HAP-1 (cell line): ENCODE measurements at places on chromosomes 6 and 20.

DNA sequence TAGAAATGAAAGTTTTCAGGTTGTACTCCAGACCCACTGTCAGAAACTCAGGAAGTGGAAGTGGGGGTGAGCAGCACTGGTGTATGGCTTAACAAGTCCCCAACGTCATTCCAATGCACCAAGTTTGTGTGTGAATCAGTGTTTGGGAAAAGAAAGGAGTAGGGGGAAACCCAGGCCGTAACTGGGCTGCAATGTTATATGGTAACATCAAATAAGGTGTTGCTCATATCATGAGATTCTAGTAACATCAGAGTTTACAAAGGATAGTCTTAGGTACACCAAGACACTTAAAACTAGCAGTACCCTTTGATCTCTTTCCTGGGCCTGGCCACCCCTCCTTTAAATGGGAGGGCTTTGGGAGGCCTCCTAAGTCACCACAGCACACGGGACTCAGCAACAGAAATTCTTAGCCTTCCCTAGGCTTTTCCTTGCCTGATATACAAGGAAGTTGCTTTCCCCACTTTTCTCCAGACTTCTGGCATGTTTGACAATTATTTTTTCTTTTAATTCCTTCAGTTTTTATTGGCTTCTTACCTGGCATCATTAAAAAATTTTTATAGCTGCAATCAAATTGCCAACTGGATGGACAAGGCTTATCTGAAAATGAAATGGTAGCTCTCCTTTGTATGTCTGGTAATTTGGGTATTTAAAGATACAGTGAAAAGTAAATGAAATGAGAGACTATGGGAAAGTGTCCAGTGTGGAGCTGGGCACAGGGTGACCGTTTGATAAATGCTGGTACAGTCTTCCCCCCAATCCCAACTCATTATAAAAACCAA lies 15.1 kb downstream of the E2F3 start:
- peak; percentile 7 for DNase-seq

DNA sequence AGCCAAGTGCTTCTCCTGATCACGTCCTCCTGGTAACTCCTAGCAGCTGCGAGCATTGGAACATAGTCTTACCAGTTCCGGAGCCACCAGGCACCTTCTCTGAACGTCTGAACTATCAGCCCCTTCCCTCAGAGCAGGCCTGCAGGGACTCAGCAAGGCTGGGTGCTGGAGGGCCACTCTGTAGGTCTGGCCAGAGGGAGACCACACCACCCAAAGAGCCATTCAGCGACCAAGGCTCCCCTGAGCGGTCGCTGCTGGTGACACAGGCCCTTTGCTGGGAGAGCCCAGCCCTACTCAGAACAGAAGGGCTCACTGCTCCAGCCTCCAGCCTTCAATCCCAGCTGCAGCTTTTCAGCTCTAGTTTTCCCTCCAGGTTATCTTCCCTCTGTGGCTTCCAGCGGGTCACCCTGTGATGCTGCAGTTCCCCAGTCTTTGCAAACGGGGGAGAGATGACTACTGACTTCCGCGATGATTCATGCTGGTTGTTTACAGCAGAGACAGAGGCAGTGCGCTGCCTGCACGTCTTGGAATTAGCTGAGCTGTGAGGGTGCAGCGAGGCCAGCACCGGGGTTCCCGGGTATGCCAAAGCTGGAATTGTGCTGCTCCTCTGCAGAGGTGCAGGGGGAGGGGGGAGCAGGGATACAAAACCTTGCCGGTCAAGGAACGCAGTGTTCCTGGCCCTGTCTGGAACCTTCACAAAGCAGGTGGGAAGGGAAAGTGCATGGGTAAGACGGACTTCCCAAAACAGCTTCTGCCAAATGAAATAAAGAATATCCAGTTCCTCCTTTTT lies 161.4 kb downstream of the LY86 start:
- DNase-seq = no peak

GRCh38 chr6:143765422-143766184 lies 77.5 kb upstream of the LTV1 start:
- DNase-seq = no peak

DNA sequence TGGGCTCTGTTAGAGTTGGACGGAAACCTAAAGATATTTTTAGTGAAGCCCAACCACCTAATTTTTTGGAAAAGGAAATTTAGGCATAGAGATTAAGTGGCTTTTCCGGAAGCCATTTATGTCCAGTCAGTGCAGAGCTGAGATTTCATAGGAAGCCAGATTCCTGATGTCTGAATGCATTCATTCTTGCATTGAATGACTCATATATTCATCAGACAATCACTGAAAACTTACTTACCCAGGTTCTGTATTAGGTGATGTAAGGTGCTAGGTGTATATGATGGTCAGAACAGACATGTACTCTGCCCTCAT lies 4.1 kb downstream of the SH3BGRL2 start:
- no peak for DNase-seq

DNA sequence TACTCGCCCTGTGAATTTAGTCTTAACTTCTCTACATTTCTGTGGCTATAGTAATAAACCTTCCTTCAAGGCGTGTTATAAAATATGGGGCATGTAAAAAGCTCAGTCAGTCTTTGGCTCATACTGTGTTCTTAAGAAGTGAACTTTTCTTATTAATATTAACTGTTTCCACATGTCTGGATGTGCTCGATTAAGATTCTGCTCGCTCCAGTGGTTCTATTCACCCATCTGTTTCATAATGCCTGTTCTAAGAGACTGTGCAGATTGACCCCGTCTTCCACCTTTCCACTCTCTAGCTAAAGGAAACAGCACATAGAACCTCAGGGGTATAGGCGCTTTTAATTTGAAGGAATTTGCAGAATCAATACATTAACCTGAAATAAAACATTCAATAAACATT lies 99.9 kb downstream of the L3MBTL3 start:
- no peak for DNase-seq

DNA sequence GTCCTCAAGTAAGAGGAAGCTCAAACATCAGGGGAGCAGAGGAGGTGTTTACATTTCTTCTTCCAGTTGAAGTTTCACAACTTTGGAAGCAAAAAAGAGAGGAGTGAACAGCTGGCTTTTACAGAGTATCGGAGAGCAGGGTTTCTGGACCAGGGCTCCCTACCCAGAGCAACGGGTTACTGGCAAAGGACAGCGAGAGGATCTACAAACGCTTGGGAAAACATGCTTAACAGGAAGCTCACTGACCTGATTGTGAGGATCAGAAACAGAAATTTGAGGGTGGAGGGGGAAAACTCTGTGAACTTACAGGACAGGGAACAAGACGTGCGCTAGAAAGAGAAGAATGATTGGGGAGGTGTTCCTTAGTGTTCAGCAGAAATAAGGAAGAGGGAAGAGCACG lies 85.7 kb upstream of the TAB2 start:
- DNase-seq = no peak

DNA sequence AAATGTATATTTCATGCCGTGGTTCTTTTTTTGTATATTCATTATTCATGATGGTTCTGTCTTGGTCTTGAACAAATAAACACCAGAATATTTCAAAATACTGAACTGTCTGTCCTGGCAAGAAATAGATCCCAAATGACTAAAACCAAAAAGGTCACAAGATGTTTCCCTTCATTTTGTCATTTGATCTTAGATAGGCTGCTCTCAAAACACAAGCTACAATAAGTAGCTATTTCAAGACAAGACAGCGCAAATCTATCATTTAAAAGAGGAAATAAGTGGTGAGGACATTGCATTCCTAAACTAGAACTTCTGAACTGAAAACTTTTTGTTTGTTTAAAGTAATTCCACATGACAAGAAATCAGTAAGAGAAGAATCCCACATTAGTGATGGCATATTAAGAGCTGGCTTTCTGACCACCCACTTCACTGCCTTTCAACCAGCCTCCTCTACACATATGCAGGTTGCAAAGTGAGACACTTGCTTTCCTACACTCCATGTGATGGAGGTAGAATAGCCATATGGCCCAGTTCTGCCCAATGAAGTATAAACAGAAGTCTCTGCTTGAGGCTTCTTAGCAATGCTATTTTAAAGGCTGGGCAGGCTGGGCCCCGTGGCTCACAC lies 54.4 kb upstream of the CCDC28A start:
- no peak for DNase-seq

- DNase-seq = peak; percentile 40
Measured at GRCh38 chr6:69164564-69165229, 529.6 kb downstream of the ADGRB3 start.

DNA sequence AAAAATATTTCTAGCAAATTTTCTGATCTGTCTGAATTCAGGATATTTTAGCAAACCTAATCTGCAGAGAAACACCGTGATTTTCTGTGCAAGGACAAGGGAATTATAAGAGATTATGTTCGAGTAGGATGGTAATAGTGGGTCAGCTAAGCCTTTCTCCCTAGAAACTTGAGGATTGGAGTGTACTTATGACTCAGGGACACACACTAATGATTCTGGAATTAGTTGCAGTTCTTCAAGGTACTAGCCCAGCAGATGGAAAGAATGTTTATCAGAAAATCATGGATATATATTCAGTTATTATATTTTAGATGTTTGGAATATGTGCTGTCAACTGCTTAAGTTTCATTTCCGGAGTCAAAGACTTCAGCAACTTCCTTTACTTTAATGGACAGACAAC lies 177.1 kb upstream of the MAP3K7 start:
- DNase-seq = no peak

DNA sequence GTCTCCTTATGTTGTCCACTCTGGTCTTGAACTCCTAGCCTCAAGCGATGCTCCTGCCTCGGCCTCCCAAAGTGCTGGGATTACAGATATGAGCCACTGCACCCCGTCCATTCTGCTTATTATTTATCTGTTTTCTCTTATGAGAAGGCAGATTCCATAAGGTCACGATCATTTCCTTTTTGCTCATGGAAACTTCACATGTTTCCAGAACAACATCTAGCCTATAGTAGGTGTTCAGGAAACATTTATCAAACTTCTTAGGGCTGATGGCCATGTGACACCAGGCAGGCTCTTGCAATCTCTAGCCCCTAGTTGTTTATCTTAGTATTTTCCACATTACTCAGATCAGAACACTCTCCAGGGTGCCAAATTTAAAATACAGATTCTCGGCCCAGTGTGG lies 61.2 kb downstream of the ZFP64 start:
- DNase-seq = no peak
